ENCODE measurements at places on chromosomes 3 and 15.

- DNase-seq, result no peak
These were observed 262.6 kb upstream of the ZNF385D start for GRCh38 chr3:22013641-22014040.

DNA sequence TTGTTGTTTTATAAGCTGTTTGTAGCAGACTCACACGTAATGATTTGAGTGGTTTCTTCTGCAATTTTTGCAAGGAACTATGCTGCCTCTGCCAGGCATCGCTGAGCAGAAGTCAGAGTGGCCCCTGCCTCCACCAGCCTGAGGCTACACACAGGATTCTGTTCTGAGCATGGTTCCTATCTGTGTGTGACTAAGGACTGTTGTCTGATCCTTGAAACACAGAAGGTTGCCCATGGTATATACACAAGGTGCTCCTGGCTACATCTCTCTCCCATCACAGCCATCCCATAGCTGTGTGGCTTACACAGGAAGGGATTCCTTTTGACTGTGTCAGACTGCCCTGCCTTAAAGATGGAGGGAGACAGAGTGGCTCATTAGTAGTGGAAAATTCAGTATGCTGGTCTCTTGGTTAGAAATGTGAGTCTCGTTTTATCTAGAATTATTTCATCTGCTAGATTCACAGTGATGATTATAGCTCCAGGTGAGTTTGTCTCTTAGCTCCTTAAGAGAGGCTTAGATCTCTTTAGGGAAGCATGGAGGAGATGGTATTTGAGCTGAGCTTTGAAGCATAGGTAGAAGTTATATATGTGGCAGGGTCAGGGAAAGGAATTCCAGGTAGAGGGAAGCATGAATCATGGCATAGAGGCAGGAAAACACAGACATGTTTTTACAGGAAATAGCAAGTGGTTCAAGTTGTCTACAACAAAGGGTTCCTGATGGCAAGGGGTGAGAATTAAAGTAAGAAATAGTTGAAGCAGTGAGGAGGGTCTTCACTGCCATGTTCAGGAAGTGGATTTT, 37.5 kb downstream of the SNAPC5 start:
- DNase-seq, result no peak

DNA sequence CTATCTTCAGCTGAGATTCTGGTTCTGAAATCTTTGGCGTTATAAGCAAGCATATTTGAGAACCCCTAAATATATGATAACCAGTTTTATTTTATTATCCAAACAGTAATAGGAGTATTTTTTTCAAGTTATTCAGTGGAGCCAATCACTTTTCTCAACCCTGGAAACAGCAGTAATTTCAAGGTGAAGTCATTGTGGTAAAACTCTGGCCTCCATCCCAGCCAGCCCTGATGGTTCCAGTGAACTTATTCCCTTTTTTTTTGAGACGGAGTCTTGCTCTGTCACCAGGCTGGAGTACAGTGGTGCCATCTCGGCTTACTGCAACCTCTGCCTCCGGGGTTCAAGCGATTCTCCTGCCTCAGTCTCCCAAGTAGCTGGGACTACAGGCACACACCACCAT, 545.4 kb upstream of the IL12A start:
- no peak for DNase-seq

- DNase-seq, result no peak
These were observed 135.8 kb downstream of the TCF12 start for GRCh38 chr15:57054204-57054750.

DNA sequence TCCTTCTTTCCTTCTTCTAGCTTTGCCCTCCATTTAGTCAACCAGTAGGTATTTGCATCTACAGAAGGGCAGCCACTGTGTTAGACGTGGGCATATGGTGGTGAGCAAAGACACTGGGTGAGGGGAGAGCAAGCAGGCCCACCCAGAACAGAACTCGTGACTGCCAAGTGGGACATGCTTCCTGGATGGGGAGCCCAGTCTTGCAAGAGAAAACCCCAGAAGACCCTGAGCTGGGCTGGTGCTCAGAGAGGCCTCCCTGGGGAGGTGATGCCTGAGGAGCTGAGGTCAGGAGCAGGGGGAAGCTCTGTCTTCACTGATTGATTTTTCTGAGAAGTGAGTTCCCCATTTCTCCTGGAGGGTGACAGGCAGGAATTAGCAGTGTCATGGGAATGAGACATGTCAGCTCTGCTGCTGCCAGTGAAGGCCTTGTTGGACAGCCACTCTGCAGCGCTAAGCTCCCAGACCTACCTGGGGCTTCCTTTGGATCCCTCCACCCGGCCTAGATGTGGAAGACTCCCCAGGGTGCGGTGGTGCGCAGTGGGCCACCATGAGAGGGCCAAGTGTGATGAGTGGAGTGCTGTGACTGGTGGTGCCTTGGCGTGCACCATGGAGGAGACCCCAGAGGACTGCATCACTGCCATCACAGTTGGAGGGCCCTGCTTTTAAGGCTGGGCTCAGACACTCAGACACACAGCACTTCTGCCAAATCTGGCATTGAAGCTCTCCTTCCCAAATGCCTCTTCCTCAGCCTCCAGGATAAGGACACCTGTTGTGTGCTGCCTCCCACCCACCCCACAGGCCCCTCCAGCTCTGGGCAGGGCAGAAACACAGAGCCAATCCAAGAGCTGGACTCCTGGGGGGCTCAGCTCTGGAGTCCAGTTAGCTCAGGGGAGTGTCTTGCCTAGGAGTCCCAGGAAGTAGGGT, 40.0 kb upstream of the TOPBP1 start:
- no peak for DNase-seq

GRCh38 chr3:157175691-157176507, 16.0 kb upstream of the CCNL1 start:
- no peak for DNase-seq

DNA sequence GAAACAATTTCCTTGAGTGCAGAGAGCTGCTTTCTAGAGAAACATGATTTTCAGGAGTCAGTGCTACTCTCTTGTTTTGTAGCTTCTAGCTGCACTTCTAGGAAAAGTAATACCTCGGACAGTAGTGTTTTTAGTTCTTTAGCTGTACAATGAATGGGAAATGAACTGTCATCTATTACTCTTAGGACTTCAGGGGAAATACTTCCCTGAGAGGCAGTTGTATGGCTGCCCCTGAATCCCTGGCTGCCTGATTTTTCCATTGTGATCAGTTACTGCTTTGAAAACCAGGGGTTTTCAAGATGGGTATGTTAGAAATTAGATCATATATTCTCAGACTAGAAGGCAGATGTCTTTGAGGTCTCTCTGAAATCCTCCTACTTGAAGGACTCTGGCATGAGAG, 200.3 kb upstream of the SEMA6D start:
- no peak for DNase-seq

DNA sequence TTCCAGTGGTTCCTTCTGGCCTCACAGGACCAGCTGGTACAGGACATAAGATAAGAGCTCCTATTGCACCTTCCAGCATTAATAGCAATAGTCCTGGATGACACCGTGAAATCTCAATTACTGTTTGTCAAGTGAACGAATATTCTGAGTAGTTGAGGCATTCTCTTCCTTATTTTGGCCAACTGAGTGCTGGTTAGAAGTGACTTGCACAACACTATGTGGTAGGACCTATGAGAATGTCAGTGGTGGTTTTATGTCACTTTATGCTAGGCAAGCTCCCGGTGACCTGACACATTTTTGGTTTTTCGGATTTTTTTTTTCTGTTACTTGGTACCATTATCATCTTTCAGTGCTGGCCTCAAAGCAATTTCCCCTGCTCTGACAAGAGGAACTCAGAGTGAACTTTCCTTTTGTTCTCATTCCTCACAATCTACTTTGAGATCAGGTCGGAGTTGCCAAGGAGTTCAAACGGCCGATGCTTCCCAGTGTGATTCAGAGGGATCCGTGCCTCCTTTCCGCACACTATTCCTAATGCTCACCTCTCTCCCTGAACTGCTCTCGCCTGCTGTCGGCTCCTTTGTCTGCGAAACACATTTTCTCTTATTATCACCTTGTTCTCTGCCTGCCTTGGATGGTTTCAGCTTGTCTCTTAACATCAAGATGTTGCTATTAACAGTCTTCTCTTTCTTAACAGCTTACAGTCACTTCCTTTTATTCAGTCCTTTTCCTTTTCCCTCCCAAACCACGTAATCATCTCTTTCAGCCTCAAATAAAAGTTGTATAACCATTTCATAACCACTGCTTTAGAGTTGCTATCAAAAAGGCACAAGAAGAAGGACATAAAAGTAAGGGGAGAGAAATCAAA, 35.8 kb downstream of the QTRT2 start:
- DNase-seq, result no peak

GRCh38 chr3:170529346-170529745, 56.5 kb downstream of the SLC7A14 start:
- DNase-seq, result no peak

DNA sequence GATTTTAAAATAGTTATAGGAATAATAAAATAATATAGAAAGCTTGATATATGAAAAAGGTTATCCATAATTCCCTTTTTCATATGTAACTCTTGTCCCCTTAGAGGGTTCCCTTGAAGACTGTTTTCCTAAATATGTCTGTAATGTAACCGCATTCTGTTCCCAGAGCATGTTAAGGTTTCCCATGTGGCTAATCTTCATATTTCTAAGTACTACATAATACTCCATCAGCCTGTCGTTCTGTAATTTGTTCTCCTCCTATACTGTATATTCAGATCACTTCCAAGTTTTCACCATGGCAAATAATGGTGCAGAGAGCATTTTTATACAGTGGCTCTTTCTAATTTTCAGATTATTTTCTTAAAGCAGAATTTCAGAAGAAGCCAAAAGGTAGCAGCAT, 6.7 kb downstream of the NMNAT3 start:
- no peak for DNase-seq

- no peak for DNase-seq
These were observed 530 bp upstream of the TUBGCP5 start for GRCh38 chr15:23039917-23040281.

DNA sequence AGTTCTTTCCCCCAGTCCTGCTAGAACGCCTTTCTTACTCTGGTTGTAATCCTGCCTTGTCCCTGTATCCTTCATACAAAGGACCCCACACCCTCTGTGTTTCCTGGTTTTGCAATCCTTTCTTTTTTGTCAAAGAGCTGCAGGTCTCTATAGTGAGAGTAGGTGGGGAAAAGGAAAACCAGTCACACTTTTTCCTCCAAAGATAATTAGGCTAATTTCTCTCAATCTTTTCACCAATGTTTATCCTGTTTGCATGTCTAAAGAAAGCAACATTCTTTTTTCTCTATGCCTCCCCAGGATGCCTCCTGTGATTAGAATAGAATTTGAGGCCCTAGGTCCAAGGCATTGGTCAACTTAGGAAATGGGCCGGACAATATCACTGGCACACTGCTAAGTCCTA, 25.4 kb downstream of the SEMA6D start:
- no peak for DNase-seq

All from activated CD4-positive, CD25-positive, alpha-beta regulatory T cell treated with anti-CD3 and anti-CD28 coated beads, Interleukin-2, amount 50 U/mL, for 16 hours (primary cell).